ENCODE measurements at places on chromosomes 1 and 21.

DNA sequence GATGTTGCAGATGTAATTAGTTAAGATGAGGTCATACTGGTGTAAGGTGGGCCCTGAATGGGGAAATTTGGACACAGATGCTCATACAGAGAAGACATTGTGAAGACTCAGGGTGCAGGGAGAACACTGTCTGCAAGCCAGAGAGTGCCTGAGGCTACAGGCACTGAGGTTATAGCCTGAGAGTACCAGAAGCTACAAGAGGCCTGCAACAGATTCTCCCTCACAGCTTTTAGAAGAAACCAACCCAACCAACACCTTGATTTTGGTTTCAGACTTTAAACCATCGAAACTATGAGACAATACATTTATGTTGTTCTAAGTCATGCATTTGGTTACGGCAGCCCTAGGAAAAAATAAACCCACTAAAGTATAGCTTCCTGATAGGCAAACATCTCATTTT lies 321.7 kb upstream of the USP25 start:
- no peak for DNase-seq

DNA sequence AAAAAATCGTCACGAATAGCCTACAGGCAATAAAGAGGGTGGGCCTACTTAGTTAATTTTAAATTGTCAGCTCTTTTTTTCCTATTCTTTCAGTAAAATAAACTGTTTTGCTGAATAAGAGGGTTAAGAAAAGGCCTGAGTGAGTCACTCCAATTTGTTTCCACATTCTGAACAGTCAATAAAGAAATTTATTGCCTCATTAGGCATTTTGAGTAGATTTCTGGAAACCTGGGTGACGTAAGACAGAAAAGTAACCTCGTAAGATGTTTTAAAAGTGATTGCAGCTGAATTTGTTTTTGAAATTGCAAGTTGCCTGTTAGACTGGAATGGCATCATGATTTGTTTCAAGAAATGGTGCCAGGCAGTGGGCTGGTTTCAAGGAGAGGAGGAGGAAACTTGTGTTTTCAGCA lies 439.3 kb downstream of the USP25 start:
- DNase-seq, result no peak

GRCh38 chr1:63774617-63775417 lies 1.0 kb downstream of the ROR1 start:
- DNase-seq, result peak; percentile 87

DNA sequence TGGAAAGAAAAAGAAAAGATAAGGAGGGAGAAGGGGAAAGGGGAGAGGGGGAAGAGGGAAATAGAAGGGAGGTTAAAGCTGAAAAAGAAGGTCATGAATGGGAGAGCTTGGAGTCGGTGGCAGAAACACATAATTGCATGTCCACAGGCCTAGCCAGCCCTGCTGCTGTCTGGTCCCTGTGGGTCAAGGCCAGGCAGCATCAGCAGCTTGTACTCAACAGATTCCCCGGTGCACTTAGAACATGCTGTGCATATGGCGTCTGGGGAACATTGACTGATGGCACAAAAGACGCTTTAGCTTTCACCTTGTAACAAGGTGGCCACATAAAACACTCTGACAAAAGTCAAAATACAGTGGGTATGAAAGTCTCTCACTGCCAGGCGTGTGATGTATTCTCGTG lies 25.9 kb downstream of the COG2 start:
- no peak for DNase-seq
